AG10803 (cell line): ENCODE measurements at places on chromosomes 6 and 20.

DNA sequence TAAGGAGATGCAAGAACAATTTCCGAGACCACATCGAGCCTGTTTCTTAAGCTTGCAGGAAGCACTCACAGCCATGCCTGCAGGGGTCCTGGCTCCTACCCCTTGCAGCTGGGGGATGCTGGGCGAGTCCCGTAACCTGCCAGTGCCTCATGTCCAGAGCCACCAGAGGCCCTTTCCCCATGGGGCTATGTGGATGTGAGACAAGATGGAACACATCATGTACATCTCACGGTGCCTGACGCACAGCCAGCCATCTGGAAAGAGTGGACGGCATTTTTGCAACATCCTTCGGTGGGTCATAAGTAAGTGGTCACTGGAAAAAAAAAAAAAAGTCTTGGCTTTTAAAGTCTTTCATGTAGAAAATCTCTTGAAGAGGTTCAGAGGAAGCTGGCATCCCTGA lies 72.8 kb downstream of the CDH4 start:
- DNase-seq: no peak

- peak; percentile 78 for DNase-seq
Measured at GRCh38 chr6:113672491-113673149, 184.5 kb upstream of the MARCKS start.

- DNase-seq: no peak
Measured at GRCh38 chr6:113920663-113921267, 50.2 kb downstream of the HDAC2 start.

DNA sequence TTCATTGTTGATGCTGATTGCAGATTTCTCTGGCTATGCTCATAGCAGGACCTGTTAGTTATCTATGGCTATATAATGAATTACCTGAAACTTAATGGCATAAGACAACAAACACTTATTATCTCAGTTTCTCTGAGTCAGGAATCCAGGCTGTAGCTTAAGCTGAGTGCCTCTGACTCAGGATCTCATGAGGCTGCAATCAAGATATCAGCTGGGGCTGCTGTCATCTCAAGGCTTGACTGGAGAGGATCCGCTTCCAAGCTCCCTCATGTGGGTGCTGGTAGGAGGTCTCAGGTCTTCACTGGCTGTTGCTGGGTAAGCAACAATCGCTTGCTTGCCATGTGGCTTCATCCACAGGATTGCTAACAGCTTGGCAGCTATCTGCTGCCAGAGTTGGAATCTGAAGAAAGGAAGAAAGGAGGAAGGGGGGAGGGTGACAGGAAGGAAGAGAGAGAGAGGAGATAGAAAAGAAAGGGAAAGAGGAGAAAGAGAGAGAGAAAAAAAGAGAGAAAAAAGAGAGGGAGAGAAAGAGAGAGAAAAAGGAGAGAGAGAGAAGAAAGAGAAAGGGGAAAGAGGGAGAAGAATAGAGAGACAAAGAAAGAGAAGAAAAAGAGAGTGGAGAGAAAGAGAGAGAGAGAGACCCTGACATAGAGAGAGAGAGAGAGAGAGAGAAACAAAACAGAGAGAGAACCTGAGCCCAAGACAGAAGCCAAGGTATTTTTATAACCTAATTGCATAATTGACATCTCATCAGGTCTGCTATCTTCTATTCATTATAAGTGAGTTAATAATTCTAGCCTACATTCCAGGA lies 579.0 kb upstream of the BTBD3 start:
- DNase-seq: no peak

DNA sequence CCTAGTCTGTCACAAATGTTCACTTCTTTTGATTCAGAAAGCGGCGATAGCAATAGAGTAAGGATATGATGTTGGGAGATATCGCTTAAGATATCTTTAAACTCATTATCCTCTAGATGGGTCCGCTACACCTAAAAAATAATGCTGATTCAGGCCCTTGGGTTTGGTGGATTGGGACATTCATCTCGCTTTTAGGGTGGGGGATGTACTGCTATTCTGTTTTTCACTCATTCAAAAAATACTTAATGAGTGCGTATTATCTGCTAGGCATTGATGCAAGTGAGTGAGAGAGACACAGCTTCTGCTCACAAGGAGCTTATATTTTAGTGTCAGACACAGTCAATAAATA lies 118.3 kb upstream of the SUPT3H start:
- no peak for DNase-seq

DNA sequence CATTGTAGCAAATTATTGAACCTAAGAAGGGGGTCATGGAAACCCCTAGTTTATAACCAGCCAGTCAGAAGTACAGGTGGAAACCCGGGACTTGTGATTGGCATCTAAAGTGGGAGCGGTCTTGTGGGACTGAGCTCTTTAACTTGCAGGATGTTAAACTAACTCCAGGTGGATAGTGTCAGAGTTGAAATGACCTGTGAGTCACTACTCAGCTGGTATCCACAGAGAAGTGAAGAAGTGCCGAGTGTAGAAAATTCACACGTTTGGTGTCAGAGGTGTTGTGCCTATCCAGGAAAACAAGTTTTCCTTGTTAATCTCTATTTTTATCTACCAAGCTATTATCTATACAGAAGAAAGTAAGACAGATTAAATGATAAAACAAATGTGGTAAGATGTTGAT lies 179.7 kb downstream of the ADGRG6 start:
- DNase-seq: no peak

DNA sequence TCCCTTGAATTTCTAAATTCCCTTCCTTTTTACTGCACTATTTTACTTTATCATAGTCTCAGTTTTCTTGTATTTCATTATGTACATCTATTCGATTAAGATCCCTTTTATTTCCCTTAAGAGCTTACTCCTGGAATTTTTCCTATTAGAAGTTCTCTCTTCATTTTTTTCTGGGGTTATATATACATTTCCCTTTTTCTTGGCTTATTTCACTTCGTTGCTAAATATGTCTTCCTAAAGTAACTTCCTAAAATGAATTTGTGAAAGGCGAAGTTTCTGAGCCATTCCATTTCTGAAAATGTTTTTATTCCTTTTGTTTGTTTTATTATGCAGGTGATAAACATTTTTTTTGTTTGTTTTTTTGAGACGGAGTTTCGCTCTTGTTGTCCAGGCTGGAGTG lies 5.9 kb upstream of the CD109 start:
- DNase-seq: no peak

DNA sequence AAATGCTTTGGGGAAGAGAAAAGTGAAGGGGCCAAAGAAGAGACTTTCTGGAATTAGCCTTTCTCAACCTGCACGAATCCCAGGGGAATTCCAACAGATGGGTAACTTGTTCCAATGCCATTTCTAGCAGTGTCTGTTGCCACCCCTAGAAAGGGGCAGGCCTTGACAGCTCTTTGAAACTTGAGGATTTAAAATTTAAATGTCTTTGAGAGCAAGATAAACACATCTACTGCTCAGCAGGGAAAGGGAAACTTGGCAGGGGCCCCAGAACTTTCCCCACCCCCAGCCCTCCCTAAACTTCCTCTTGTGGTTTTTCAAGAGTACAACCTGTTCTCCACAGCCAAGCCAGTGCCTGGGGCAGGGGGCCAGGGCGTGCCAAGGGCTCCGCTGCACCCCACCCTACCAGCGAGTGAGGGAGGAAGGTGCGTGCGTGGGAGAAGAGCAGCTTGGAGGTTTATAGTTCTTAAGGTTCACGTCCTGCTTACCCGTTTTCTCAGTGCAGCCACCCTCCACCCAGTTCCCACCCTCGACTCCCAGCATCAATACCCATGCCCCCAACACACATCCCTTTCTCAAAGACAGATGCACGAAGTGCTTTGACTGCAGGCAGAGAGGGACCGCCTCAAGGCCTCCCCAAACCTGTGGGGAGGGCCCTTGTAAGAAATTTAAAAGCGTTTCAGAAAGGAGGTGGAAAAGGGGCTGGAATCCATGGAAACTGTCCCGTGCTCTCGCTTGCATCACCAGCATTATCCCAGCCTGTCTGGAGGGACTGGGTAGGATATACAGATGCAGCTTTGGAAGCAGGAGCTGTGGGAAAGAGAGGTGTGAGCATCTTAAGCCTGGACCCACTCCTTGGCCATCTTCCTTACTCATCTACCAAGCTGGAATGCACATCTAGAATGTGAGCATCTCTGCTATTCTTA lies 4.5 kb upstream of the TAF8 start:
- peak; percentile 21 for DNase-seq

- DNase-seq: no peak
Measured at GRCh38 chr6:53892707-53893106, 97.9 kb downstream of the LRRC1 start.

DNA sequence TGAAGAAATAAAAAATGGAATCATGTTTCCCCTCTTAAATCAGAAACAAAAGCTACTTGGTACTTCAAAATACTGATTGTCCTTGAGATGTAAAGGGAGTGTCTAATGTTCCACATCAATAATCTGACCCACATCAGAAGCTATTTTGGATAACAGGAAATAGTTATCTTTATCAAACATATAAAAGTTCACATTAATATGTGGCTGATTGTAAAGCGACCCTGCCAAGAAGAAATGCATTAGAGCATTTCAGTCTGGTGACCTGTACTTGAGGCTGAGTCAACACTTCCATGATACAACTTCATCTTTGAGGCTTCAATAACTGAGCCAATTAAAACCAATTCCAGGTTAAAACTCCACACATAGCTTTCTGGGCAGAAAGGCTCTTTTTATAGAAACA lies 31.8 kb downstream of the SYNE1 start:
- peak; percentile 35 for DNase-seq
